ENCODE measurements at places on chromosomes 4 and X.

DNA sequence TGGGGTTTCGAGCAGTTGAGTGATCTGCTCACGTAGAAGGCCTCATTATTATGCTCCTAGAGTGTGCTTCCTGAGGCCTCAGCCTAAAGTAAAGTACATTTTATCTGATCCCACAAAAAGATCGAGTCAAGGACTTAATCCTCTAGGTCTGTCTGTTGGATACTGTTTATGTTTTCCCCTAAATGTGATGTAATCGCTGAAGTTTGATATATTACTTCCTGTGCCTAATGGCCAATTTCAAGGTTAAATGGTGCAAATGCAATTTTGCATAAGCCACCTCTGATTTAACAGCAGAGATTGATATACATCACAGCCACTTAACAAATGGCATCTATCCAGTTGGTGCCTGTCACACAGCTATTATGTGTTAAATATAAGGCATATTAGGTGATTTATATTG is 19.4 kb upstream of the SERTM2 start:
- no peak for DNase-seq

GRCh38 chrX:48787505-48788443 is 1.4 kb downstream of the GATA1 start:
- no peak for DNase-seq

DNA sequence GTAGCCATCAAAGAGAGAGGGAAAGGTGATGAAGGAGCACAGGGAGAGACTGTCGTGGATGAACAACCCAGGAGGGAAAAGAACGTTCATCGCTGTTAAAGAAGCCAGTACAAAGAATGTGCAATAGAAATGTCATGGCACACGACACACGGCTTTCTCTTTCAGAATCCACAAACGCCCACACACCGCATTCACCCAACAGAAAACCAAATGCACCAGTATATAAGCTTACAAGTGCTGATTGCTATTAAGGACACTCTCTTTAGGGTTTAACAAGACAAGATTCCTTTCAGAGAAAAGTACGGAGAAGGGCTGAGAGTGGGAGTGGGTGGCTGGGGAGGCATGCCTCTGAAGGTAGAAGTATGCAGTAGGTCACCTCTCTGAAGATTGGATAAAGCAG is 80.2 kb downstream of the C4orf51 start:
- DNase-seq = no peak

DNA sequence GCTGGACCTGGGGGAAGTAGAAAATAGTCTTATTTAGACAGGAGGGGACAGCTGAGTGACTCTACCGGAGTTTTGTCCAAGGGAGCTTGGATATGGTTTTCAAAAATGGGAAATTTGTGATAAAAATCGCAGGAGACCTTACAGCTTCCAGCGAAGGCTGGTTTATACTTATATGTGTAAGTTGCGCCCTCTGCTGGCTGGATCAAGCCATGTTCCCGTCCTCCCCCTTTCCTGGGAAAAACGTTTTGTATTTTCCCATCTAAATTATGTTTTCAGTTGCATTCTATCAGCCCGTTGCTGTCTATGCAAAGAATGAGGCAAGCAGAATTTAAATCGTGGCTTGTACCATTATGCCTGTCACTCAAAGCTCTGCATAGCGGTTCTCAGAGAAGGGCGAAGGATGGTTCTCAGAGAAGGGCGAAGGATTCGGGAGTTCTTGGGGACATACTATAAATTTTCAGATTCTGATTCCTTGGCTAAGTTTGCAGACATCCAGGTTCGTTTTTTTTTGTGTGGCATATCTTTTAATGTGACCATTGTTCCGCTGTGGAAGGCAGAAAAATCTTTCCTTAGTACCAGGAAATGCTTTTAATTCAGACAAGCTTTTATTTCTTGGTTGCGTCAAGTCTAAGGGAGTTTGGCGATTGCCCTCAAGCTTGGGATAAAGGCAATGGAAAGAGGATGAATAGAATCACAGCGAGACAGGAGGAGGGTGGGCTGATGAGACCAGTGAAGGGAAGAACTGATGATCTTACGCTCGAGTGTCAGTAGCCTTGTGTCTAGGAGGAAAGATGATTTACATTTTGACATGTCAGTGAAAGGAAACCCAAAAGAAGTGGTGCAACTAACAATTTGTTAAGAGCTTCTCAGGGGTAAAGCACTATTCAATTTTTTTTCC is 128.5 kb upstream of the ARX start:
- DNase-seq = no peak

DNA sequence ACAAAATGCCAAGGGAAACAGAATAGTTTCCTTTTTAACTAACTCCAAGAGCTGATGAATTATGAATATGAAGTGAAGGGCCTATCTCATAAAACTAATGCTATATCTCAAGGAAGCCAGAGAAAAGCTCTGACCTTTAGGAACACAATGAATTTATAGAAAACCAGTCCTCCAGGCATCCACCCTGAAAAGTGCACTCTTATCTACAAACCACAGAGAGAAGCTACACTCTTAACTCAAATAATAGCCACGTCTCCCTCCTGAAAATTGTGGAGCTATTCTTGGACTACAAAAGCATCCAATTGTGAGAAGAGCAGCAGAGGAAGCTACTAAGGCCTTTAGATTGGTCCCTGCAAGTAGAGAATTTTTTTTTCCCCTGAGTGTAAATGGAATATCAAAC is 253.9 kb downstream of the IL15 start:
- DNase-seq = no peak

- DNase-seq = no peak
These were observed 359.6 kb downstream of the IL1RAPL1 start for GRCh38 chrX:28946846-28947245.

GRCh38 chr4:8035371-8035780 is 95.7 kb upstream of the AFAP1 start:
- DNase-seq = no peak

GRCh38 chr4:54054501-54054900 is 9.9 kb downstream of the CHIC2 start:
- no peak for DNase-seq

GRCh38 chrX:1717373-1717772 is 102.5 kb downstream of the ASMT start:
- DNase-seq = no peak

DNA sequence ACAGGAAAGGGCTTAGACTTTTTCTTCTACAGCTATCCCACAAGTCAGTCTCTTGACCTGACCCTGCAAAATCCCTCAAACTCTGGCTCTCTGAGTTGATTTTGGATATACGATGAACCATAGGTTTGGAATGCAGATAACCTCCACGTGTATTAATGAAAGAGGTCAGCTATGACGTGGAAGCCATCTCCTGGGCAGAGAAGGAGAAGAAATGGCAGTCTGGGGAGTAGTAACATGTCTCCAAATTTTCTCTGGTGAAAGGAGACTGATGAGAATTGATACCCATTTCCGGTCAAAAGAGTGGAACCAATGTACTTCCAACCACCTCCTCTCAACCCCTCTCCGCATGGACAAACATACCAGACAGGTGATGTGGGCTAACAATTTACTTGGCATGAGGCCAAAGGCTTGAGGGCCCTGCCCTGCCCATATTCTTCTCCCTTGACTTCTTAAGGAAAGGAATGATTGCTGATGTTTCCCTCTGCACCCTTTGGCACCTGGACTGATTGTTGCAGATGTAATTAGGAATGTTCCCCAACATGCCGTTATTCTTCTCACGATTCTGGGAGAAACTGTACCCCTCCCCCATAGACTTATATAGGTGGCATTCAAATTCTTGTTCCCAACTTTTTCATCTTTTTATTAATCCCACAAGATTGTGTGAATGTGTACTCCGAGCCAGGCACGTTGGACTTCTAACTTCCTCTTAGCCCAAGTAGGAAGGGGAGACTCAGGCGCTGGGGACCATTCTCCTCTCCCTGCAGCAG is 580 bp upstream of the PLS3 start:
- no peak for DNase-seq

DNA sequence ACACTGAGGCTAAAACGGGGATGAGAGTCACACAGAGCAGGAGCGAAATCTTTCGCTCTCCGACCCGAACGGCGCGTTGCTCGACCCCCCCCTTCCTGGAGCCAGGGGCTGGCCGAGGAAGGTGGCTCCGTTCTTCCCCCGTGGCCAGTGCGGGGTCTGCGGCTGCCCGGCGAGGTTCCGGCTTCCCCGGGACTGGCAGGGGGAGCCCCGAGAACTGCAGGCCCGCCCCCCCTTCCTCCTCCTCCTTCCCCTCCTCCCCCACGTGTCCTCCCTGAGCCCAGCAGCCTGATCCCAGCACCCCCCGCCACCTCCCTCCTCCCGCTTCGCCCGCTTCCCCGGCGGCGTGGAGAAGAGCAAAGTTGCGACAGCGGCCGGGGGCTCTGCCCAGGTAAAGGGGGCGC is 2.4 kb upstream of the BCORL1 start:
- peak; percentile 64 for DNase-seq

- DNase-seq = no peak
These were observed 44.7 kb downstream of the OSTC start for GRCh38 chr4:108695062-108695461.

- no peak for DNase-seq
These were observed 405 bp downstream of the CENPE start for GRCh38 chr4:103197765-103198110.

- no peak for DNase-seq
These were observed 1685.3 kb downstream of the STIM2 start for GRCh38 chr4:28545986-28546385.

- DNase-seq = no peak
These were observed 104.6 kb downstream of the TMEM144 start for GRCh38 chr4:158314756-158315487.

- no peak for DNase-seq
These were observed 366.0 kb upstream of the FGF13 start for GRCh38 chrX:139077281-139078250.

DNA sequence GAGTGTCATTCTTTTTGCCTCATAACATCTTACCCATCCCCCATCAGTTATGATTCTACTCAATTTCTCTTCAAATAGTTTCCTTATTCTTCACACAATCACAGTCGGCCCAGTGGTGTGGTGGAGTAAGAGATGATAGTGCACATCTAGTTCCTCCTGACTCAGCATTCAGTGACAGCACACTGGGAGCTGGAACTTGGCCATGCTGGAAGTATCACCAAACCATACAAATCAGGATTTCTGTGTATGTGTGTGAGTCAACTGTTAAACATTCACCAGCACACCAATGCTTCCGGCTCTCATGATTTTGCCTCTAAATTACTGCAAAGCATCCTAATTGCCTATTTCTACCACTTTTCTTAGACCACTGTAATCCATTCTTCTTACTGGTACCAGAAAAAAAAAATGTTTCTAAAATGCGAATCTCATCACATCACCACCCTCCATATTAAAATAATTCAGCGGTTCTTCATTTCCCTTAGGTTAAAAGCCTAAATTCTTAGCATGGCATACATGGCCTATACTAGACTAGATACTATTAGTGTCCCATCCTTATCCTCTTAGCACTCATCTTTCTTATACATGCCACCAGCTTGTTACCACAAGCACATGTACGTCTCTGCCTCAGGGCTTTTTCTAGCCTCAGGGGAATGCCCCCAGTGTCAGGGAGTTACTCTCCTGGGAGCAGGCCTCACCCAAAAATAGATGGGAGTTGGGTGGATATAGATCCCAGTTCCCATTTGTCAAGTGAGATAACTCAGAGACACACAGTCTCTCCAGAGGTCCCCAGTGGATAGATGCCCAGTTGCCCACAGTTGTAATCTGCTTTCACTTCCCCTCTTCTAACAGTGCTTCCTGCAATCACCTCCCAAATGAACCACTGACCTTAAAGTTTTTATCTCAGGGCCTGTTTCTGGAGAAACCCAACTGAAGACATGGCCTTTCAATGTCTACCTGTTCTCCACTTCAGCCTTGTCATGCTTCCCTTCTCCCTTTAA is 49.2 kb upstream of the DDX53 start:
- no peak for DNase-seq

GRCh38 chrX:8090482-8090881 is 80.6 kb downstream of the VCX2 start:
- DNase-seq = no peak

- DNase-seq = no peak
These were observed 54.2 kb downstream of the MND1 start for GRCh38 chr4:153398713-153399112.

DNA sequence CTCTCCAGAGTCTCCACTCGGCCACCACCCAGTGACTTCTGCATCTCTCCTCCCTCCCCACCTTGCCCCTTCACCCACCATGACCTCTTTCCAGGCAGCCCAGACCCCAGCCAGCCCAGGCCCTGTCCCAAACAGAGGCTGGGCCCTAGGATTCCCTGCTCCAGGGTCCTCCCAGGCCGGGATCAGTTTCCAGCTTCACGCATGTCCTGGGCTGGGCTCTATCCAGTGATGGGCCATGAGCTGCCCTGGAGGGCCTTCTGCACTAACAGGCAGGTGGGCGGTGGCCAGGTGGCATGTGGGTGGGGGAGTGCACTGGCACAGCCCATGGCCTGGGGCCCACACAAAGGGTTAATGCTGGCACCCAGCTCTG is 20.4 kb upstream of the ADD1 start:
- no peak for DNase-seq

- no peak for DNase-seq
These were observed 237.5 kb downstream of the BCOR start for GRCh38 chrX:39859991-39860861.

- no peak for DNase-seq
These were observed 327.5 kb downstream of the BMPR1B start for GRCh38 chr4:95085124-95085833.

GRCh38 chrX:122982521-122982920 is 201.6 kb upstream of the GRIA3 start:
- DNase-seq = no peak

DNA sequence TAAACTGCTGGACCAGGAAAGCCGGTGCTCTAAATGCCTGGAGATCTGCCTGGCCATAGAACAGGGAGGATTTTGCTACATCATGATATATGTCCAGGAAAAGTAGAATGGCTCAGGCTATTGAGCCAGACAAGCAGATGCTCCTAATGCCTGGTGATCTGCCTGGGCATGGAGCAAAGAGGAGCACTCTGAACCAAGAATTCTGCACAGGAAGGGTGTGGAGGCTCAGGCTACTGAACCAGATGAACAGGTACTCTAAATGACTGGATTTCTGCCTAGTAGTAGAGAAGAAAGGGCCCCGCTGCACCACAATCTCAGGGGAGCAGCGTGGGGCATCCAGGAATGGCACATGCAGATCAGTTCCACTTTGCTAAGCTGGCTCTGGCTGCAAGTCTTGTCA is 607.9 kb downstream of the ANKRD50 start:
- no peak for DNase-seq

- DNase-seq = no peak
These were observed 230.0 kb downstream of the MAGEE1 start for GRCh38 chrX:76657499-76657898.

- DNase-seq = no peak
These were observed 13.8 kb upstream of the SH3TC1 start for GRCh38 chr4:8185295-8185694.

DNA sequence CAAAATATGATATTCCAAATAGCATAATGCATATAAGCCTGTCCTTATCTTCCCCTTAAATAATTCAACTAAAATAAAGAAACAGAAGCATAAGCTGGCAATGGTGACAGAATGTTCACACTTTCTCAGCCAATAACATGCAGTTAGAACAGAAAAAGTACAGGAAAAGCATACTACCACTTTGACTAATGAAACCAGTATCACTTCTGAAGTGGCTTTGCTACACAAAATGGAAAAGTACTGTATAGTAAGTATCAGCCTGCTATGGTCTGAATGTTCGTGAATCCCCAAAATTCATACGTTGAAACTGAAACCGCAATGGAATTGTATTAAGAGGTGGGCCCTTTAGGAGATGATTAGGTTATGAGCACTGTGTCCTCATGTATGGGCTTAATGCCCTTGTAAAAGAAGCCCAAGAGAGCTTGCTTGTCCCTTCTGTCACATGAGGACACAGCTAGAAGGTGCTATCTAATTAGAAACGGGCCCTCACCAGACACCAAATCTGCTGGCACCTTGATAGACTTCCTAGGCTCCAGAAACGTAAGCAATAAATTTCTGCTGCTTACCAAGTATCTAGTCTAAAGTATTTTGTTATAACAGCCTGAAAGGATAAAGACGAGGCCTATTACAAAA is 102.6 kb downstream of the PRDM5 start:
- no peak for DNase-seq

Data from ascending aorta (tissue), 2 donors.